ENCODE measurements at places on chromosomes 2 and 18. TPM values are rescaled to one million over a fixed set of nuclear protein-coding genes. Genes with fewer than 3 reads are reported as not detected.

Gene TEKT4
- total RNA-seq = not detected

Gene KLHL29
- total RNA-seq = 18.8 TPM

Gene KCNG2
- not detected for total RNA-seq

Gene NPAS2
- total RNA-seq = 22.7 TPM

Gene FHOD3
- 24.9 TPM for total RNA-seq

Gene MPP4
- total RNA-seq = not detected

Gene SIX3
- total RNA-seq = not detected

Gene TBR1
- total RNA-seq = not detected

Gene CEBPZOS
- total RNA-seq = 23.0 TPM

Gene TMEM200C
- 0.95 TPM for total RNA-seq

Data from sigmoid colon (tissue), 7 donors.